ENCODE measurements at places on chromosomes 5 and 9.

GRCh38 chr9:110351009-110351467 lies 13.4 kb upstream of the TXNDC8 start:
- no peak for DNase-seq

DNA sequence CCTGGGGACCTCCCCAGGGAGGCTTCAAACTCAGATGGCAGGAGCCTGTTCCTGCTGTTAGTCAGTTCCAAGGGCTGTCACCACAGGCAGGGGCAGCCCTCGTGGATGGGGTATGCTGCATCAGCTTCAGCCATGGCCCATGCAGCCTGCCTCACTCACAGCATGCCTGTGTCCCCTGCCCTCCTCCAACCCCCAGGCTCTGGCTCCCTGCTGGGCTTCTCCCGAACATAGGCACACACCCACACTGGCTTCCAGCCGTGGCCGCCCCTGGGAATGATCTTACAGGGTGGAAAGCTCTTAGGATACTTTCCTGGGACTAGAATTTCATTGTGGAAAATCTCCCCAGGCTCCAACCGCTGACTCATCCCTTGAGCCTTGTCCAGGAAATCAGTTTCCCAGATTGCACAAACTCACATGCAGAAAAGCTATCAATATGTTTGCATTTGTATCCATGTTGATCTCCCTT lies 163.8 kb downstream of the SEC61B start:
- no peak for DNase-seq

DNA sequence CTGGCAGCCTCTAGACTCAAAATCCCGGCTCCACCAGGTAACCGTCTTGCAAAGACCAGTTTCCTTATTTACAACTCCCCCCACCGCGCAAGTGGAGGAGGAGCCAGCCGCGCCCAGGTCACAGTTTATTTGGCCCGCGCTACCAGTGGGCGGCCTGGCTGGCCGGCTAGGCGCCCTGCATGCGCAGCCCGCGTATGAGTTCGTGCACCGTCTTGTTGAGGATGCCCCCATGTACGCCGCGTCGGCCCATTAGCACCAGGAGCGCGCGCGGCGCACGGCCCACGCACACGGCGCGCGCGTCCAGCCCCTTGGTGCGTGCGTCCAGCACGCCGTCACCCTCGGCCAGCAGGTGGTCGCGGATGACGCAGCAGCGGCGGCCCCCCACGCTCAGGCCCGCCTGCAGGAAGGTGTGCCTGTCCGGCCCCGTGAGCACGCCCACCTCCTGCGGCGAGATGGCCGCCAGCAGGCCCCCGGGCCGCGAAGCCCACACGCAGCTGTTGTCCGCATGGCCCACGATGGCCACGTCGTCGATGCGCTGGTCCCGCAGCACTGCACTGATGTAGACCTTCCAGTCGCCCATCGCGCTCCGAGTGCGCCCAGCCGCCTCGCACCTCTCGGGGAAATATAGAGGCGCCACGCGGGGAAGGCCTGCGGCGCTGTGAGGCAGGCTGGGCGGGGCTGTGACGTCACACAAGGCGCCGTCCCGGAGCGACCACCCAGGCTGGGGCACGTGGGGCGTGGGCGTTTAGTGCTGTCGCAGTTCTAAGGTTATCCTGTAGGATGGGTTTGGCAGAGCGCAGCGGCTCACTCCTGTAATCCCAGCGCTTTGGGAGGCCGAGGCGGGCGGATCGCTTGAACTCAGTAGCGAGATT lies at the start of gene PFN3:
PFN3 (minus strand) TSS at position 665 of the 872 bp plus-strand sequence; CDS start at position 580, 85 bp downstream.
- no peak for DNase-seq

- no peak for DNase-seq
Measured at GRCh38 chr5:122896598-122897282, 51.3 kb downstream of the SNX24 start.

DNA sequence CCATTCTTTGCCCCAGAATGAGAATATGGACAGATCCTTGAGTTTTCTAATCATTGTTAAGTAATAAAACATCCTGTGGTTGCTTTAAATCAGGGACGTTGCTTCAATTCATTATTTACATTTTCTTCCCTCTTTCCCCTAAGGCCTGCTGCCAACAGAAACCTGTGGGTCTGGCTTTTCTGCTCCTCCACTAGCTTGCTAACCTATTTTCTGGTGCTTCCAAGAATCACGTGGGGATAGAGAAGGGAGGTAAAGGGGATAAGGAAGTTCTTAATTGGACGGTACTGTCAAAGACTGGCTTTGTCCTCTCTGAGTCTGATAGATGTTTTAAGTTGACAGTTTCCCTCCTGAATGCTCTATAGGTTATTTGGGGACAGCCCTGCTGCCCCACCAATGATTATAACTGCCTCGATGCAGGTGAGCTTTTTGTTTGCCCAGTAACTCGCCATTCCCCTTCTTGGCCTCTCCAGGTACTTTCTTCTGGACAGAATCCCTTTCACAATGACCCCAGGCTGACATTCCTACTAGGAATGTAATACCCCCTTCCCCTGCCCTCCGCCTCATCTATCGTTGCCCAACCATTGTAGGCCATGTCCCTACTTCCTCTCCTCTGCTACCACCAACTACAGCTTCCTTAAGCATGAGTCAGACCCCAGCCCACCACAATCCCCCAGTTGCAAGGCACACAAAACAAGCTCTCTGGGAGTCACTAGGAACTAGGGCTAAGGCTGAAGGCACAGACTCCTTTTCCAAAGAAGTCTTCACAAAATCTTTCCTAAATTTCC lies 19.9 kb upstream of the CPEB4 start:
- no peak for DNase-seq

- DNase-seq: no peak
Measured at GRCh38 chr5:4513381-4513780, 626.7 kb upstream of the ADAMTS16 start.

DNA sequence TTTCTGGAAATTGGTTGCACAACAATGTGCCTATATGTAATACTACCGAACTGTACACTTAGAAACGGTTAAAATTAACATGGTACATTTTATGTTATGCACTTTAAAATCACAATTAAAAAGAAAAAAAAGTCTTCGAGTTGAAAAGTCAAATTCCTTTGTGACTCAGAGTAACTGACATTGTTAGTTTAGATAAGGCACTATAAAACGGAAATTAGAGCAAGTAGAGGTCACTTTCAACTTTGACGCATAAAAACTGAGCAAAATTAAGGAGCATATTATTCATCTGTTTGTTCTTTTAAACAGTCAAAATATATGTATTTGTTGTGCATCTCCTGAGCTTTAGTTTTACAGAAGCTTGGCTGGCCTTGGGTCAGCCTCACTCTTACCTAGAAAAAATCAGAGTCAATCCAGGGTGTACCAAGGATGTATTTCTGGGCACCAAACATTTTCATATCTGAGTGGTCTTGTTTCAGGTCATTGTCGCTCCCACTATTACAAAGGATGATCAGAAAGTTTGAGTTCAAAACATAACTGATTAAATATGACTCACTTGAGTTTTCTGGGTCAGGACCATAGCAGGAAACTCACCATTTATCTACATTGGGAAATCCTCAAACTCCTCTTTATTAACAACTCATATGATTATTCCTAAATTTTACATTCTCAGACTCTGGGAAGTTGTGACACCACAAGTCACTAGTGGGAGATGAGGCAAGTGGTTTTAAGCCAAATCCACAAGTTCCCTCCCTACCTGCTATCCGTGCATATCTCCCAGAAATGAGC lies 160.6 kb downstream of the CCDC192 start:
- no peak for DNase-seq

DNA sequence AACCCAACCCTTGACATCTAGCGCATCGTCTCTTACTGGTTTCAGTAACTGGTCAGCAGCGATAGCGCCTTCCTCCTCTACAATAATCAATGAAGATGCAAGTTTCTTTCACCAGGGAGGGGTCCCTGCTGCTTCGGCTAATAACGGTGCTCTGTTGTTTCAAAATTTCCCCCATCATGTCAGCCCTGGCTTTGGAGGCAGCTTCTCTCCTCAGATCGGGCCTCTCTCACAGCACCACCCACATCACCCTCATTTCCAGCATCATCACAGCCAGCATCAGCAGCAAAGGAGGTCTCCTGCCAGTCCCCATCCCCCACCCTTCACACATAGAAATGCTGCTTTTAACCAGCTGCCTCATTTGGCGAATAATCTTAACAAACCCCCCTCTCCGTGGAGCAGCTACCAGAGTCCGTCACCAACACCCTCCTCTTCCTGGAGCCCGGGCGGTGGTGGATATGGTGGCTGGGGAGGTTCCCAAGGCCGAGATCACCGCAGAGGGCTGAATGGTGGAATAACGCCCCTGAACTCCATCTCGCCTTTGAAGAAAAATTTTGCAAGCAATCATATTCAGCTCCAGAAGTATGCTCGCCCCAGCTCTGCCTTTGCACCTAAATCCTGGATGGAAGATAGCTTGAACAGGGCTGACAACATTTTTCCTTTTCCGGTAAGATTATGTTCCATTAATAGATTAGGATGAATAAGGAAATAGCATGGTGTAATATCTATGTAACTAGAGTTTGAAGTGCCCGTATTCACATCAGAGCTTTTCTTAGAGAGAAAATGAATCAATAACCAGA lies 2.2 kb downstream of the CPEB4 start:
- no peak for DNase-seq

DNA sequence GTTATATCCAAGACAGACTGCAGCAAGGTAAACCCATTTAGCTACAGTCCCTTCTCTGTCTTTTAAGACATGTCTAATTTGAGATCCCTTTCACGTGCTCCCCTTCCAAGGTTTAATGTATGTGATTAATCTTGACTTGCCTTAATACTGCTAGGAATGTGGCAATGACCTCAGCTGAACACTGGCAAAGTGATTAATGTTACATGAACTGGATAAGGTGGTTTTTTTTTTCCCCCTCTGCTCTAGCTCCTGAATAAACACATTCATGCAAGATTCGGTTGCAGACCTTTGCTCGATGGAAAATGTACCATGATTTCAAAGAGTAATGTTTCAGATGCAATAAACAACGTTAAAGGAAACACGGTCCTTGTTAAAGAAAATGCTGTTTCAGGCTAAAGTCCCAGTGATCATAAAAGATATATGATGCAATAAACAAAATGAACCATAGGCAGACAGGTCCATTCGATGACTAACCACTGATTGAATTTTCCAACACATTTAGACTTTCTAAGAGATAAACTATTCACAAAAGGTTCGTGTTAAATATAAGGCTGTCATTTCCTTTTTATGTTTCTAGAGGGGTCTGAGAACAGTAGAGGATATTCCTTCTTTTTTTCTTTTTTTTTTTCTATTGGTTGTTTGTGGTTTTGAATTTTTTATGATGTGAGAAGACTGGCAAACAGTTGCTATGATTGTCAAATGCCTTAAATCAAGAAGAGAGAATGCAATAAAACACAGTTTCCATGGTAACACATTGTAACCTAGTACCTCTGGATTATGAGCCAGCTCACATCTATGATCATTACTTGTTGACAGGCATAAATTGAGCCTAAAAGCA lies 44.7 kb upstream of the ZNF608 start:
- DNase-seq: no peak

DNA sequence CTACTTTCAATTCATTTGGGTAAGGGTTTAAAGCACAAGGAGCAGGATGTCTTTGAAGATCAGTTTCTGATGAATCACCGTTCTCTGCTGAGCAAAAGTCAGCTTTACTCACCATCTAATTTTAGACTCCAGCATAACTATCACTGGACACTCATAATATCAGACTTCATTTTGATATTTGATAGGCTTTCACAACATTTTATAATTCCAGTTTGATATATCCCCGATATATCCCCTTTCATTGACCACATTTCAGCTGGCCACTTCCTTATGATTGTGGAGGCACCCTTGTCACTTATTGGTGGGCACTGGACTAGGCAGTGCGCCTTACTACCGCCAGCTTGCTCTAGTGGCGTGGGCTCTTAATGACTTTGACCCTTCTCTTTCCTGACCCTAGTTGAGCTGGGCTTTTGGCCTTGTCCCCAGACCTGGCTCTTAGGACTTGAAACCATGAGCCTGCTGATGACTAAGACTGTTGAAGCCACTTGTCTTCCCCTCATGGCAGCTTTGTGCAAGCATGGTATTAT lies 46.8 kb downstream of the CYSTM1 start:
- DNase-seq: no peak

DNA sequence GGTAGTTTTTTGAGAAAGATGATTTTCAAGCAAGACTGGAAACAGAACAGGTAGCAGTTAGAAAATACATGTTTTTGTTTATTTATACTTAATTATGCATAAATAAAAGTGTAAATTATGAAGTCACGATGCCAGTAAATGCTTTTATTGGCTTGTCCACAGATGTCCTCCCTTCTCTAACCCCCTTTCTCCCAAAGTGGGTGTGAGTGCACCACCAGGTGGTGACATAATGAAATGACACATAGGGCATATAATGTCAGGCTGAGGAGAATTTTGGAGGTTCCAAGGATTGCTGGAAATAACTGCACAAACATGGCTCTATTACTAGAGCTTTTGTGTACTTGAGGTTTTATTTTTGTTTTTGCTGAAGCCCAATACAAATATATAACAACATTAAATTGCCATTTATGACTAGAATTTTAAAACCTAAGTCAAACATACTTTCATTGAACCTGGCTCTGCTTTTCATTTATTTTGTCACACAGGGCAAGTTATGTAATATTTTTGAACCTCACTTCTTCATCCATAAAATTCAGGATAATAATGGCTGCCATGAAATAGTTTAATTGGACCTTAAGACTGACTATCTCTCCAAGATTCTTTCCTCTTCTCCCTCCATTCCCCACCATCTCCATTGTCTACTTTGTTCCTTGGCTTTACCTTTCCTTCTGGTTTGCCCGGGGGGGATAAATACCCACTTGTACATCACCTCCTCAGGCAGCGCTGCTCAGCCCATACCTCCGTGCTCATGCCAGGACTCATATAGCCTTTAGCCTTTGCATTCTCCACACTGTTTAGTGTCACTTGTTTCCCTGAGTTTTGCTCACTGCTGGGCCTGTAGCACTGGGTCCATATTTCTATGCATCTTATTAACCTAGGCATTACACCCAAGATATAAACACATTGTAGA lies 168.8 kb downstream of the PDE4D start:
- no peak for DNase-seq

- DNase-seq: peak; percentile 58
Measured at GRCh38 chr5:170338933-170339779, 41.6 kb upstream of the LCP2 start.

DNA sequence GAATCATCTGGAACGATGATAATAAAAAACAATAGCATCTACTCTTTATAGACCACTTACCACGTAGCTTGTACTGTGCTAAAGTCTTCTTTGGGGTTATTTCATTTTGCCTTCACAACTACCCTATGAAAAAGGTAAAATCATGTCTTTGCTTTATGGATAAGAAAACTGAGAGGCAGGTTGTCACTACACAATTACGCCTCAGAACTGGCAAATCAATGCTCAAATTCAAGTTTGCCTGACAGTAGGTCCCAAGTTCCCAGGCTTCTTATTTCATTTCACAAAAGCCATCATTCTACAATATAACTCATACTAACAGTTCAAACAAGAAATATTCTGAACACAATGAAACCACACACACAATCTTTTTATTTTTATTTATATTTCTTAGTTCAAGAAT lies 258.5 kb downstream of the GABRB2 start:
- no peak for DNase-seq

GRCh38 chr9:38388283-38389223 lies 3.9 kb upstream of the ALDH1B1 start:
- no peak for DNase-seq

All from effector memory CD4-positive, alpha-beta T cell (primary cell).